ENCODE measurements at places on chromosomes 13 and 19.

DNA sequence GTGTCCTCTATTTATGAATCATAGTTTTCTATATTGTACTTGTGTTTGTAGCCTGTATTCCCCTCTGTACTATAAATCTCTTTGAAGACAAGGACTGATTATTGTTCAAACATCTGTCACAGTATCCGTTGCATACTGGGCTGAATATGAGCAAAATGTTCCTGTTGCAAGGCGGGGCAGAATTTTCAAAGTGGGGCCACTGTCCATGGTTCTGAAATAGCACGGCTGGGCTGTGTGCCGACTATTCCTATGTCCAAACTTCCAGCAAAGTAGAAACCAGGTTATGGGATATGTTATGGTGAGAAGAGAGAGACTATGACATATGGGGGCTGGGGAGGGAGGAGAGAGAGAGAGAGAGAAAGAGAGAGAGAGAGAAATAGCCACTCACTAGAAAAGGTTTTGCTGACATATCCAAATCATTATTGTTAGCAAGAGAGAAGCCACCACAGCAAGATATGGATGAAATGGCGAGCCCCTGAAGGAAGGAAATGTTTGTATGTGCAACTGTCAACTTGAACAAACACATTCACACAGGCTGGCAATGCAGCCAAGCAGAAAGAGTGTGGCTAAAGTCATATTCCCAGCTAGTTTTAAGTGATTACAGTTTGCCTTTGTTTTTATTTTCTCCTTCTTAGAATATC is 107.0 kb upstream of the GPR12 start:
- peak; percentile 8 for DNase-seq

GRCh38 chr19:55068950-55069864 is 6.3 kb upstream of the RDH13 start:
- peak; percentile 81 for DNase-seq

- no peak for DNase-seq
Observed at GRCh38 chr13:106500445-106500844, 35.0 kb downstream of the EFNB2 start.

- no peak for DNase-seq
Observed at GRCh38 chr13:35387682-35388250, 88.7 kb downstream of the MAB21L1 start.

DNA sequence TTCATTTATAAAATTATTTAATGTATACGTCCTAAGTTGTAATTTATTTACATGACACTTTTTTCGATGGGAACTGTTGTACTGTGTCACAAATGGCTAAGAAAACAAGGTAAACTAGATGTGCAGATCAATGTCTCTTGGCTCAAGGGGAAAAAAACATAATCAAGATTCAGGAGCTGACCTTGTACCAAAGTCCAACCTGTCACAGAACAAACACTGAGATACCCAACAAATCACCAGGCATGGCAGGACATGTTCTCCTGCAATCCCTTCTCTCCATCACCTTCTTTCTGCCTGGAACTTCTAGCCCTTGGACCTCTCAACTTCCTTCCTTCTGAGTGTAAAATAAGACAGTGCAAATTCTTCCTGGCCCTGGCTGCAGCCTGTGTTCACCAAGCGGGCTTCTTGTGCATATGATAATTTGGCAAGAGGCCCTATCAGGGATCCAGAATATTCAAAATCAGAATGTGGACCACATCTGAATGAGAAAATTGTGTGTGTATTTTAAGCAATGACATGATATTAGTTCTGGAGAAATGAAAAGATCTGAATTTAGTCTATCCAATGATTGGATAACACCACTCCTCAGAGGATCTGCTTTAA is 445.9 kb downstream of the ZNF536 start:
- DNase-seq = no peak

DNA sequence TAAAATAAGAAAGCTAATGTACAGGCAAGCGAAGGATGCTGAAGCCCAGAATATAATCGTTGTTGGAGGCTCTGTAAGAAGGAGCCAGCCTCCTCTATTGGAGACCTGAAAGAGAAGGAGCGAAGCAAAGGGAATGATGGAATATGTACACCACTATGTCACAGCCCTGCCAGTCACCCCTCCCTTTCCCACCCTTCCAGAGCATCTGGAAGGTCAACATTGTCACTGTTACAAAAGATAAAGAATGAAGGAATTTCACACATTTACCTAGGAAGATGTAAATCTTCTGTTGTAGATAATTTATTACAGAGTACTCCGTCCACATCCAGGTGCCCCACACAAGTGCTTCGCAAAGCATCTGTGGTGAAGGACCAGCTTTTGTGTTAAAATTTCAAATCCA is 39.7 kb upstream of the SACS start:
- DNase-seq = no peak

GRCh38 chr13:32917504-32917903 is 98.7 kb upstream of the KL start:
- no peak for DNase-seq

- no peak for DNase-seq
Observed at GRCh38 chr13:67004511-67004910, 225.6 kb downstream of the PCDH9 start.

DNA sequence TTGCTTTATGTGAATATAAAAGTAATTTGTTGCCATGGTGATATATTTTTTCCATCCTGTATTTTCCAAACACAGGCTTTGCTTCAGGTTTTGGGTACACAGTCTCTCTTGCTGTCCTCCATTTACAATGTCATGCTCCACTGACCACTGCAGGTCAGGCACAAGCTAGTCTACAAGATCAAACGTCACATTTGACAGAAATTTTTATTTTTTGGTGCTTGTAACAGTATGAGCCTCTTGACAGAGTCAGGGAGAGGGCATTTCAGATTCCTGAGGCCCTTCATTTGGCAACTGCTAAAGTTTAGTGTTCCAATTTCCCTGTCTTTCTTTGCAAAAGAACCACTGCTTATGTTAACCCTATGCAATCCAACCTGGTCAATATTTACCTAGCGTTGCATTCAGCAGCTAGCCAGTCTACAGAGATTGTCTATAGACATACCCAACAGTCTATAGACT is 175.0 kb downstream of the RFC3 start:
- DNase-seq = no peak

DNA sequence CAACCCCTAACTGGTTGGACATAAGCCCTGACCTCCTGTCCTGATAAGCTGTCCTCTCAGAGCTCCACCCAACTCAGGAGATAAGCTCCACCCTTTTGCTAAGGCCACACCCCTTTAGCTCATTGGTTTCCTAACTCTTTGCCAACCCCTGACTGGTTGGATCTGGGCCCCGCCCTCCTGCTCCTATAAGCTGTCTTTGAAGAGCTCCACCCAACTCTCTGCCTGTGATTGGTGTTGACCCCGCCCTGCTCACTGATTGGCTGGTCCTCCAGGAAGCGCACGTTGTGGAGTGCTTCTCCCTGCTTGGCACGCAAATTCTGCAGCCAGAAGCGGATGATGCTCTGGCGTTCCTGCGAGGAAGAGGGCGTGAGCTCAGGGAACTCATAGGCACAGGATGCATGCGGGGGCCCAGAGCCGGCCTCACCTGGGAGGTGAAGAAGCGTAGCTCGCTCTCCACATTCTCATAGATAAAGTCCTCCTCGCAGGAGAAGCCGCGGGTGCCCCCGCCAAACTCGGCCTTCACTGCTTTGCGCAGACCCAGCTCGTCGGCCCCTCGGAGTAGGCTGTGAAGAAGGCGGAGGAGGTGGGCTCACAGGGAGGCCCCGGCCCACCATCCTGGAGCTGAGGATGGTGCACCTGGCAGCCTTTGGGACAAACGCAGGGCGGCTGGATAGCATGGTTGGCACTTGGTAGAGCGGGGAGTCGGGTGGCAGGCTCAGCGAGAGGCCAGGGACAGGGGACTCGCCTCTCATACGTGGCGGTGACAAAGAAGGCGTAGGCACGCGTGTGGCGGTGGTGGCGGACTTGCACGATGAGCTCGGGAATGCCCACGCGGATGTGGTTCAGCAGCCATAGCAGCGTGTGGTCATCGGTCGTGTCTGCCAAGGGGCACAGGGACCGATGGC is 1.7 kb downstream of the ANO8 start:
- peak; percentile 100 for DNase-seq

DNA sequence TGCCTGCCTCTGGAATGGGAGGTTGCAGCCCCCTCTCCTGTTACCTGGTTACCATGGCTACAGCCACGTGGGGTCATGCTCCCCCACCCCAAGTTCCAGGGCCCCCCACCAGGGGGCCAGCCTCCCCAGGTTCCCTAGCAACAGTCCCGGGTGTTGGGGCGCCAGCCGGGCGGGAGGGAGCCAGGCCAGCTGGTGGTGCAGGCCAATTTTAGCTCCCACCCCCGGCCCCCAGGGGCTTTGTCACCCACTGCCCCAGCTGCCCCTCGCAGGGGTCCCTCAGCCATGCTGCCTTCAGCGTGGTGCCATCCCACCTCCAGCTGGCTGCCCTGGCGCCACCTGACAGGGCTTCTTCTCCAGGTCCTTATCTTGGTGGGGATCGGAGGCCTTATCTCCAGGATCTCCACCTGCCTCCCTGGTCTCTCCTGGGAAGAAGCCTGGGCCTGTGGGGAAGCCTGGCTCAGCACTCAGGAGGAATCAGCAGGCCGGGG is 3.0 kb downstream of the MARK4 start:
- DNase-seq = no peak

- no peak for DNase-seq
Observed at GRCh38 chr13:50033725-50034124, 18.5 kb downstream of the KCNRG start.

DNA sequence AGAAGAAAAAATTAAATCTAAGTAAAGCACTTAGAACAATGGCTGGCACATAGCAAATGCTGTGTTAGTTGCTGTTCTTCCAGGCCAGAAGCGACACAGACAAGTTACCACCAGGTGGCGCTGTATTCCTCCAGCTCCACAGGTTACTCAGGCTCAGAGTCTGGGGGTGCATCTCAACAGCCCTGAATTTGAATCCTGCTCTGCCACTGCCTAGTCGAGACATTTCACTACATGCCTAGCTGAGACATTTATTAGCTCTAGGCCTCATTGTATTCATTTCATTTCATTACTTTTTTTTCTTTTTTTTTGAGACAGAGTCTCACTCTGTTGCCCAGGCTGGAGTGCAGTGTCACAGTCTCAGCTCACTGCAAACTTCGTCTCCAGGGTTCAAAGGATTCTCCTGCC is 16.4 kb upstream of the CYP2B6 start:
- DNase-seq = no peak

DNA sequence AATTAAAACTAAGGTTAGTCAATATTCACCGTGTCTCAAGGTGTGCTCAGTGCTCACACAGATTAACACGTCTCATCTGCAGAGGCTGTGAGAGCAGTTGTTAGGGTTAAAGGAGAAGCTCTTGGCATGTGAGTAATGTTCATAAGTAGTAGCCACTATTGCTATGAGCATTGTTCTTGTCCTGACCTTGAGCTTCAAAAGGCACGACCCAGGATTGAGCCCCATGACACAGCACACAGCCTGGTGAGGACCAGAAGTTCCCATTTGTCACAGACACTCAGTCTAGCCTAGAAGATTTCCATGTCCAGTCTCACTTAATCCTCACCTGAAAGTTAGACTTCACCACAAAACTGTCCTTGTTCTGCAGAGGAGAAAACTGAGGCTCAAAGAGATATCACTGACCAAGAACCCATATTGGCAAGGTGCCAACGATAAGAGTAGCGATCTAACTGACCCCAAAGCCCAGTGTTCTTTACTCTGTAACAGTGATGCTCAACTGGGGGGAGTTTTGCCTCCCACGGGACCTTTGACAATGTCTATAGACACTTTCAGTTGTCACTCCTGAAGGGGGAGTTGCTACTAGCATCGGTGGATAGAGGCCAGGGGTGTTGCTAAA is 26.0 kb downstream of the FPR3 start:
- no peak for DNase-seq

- DNase-seq = no peak
Observed at GRCh38 chr13:36453516-36453915, 21.2 kb downstream of the CCNA1 start.

GRCh38 chr13:98482476-98483444 is 94.1 kb downstream of the STK24 start:
- DNase-seq = no peak

DNA sequence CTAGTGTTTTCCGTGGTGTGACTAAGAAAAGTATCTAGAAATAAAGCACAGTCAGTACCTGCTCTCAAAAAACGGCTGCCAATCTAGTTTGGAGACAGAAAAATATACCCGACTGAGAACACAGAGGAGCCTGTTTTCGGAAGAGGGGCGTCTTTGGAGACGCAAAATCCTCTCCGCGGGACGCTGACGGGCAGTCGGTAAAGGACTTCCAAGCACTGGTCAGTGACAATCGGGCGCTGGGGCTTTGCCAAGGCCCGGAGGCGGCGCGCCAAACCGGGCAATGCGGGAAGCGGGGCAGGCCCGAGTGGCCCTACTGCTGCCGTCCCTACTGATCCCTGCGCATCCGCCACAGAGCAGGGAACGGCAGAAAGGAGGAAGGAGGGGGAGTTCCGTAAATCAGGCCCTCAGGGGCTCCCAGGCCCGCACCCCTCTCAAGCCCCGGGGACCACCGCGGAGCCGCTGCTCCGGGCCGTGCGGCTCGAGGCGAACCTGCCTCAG is 588 bp upstream of the DPY19L3 start:
- no peak for DNase-seq

GRCh38 chr13:29865934-29866333 is 15.5 kb upstream of the UBL3 start:
- no peak for DNase-seq

DNA sequence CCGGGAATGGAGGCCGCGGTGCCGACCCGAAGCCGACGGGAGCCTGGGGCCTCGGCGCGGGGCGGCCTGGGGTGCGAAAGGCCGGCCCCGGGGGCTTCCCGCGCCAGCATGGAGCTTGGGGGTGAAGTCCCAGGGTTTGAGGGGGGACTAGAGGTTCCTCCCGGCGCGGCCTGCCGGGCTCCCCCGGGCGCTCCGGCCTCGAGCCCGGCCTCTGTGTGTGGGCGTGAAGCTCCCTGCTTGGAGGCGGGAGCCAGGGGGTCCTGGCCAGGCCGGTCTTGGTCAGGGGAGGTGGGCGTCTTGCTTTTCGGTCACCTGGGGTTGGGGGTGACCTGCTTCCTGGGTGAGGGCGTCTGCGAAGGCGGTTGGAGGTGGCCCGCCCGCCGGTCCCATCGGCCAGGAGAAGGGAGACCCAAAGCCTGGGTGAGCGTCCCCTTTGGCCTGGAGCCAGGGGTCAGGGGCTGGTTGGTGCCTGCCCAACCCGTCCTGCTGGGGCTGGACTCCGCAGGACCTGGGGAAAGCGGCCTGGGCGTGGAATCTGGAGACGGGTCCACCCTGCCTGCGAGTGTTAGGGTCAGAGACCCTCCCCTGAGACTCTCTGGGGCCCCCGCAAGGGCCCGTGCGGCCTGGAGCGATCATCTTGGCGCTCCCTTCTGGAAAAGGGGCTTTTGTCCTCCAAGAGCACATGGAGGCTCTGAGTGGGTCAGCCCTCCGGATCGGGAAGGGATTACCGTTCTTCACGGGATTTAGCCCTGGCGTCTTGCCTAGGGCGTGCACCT is 535 bp downstream of the BSG start:
- DNase-seq = peak; percentile 25

DNA sequence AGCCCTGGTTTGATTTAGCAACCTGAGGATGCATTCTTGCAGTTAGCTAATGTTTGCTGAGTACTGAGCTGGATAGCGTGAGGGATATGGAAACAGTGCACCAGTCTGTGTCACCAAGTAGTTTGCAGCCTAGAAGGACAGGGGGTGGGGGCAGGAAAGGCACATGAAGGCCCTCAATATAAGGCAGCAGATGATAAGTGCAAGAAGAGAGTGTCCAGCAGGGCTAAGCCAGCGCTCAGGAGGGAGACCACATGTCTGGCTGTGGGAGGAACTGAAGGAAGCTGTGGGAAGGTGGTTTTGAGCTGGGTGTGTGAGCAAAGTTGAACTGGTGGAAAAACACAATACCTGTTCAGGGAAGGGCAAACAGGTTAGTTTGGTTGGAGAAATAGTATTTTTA is 1.7 kb downstream of the CXCL17 start:
- DNase-seq = no peak
